ENCODE measurements at places on chromosomes 3 and 15.

DNA sequence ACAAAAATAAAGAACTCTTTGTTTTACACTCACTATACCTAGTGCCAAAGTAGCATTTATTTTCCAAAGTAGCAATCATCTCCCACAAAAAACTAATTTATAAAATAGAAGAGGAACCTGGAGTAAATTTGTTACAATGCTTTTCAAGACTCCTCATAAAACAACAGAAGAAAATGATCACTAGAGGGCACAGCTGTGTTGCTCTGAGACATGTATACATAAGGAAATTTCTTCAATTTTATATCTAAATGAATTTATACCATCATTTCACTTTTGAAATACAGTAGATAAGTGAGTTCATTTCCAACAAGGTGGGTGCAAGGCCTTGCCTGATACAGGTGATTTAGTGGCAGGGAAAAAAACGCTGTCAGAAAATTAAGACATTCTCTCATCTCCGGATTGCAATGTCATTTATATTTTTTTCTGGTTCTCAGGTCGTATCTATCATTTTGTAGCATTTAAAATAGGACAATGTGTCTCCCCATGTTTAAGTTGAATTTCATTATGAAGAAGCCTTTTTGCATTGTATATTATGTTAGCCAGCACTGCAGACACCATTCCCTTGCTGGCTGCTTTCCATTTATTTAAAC, 25.3 kb upstream of the ARHGEF26 start:
- no peak for DNase-seq

GRCh38 chr3:139052802-139053600, 8.3 kb upstream of the PRR23C start:
- DNase-seq, result no peak

DNA sequence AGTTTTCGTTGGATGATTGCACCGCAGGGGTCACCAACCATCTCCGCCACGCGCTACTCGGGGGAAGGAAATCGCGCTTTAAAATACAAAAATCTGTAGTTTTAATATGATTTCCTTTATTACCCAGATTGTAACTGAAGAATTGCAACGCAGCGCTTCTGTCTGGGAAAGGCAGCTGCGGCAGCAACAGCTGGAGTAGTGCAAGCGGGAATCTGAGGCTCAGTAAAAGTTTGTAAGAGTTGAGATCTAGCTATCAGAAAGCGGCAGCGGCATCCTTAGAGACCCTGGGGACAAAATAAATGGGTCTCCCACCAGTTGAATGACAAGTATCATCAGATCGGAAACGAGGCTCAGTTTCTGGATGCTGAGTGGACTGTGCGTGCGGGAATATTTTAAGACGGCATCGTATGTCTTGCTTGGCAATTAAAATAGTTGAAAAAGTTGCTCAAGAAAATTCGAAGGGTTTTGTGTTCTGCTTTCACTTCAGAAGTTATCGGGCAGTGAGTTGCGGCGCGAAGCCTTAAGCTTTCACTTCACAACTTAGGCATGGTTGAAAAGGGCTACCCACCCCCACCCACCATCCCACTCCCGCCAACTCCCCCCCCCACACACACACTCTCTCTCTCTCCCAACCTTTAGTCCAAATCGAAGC, 2.7 kb downstream of the MECOM start:
- DNase-seq, result no peak

GRCh38 chr3:35900079-35900478, 260.8 kb downstream of the ARPP21 start:
- DNase-seq, result no peak

DNA sequence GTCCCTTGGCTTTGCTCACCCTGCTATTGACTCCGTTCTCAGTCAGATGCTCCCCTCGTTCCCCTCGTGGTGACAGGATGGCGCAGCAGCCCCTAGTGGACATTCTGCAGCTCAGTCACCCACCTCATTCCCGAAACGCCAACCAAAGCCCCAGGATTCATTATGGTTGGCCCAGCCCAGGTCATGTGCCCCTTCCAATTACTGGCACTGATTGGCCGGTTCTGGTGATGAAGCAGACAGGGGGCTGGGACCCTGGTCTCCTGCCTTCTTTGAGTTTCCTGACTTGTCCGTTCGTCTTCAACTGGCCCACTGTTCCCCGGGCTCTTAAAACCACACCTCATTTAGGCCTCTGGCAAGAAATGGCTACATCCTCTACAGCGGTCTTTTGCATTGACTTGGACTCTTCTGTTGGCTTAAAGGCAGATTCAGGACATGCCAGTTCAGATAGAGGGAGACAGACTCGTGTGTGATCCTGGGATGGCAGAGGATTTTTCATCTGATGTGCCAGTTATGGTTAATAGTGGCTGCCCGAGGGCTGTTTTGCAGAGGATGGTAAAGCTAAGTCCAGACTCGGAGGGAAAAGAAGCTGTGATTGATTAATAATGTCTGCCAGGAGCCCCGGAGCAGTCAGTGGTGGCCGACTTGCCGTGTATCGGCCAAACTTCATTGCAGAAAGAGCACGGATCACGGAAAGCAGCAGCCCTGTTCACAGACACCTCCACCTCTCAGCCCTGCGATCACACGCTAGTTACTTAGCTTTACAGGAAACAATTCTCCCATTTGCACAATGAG, 37.8 kb downstream of the LSM3 start:
- DNase-seq, result peak; percentile 30

GRCh38 chr15:71916834-71917233, 106.5 kb downstream of the NR2E3 start:
- DNase-seq, result no peak

DNA sequence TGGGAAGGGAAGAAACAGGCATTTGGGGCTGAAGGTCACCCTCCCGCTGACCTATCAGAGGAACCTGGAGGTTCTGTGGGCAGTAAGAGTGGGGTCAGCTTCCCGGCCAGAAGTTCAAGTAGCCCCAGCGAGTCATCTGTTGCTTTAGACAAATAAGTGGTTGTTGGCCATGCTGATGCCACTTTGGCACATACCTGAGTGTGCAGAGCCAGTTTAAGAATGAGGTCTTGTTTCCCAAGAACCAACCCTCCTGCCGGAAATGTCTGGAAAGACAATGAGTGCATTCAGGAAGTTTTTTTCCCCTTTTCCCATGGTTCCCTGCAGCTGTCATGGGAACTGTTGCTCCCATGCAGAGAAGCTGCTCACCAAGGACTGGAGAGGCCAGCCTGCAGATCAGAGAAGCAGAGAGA, 166.7 kb downstream of the ZNF621 start:
- no peak for DNase-seq

All from activated T-helper 1 cell treated with anti-CD3 and anti-CD28 coated beads, Interleukin-2, amount 50 U/mL, for 16 hours (primary cell).